Right renal cortex interstitium (tissue), 3 donors: ENCODE measurements at places on chromosomes 13 and 19.

GRCh38 chr13:57644106-57644505 lies 12.6 kb downstream of the PCDH17 start:
- DNase-seq = no peak

DNA sequence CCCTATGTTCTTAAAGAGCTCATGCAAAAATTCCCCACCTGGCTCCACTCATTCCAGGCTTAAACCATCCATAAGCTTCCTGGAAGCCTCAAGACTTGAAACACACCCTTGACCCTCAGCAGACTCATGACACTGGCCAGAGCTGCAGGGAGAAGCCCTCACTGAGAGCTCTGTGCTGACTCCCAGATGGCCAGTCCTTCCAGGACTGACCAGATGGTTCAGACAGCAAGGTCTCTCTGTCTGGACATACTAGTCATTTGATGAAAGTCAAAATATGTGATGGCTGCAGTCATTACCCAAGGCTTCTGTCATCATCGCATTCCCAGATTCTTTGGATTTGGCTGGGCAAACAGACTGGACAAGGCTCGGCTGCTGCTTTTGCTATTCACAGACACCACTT lies 397.4 kb downstream of the FOXO1 start:
- DNase-seq = no peak

GRCh38 chr13:20206065-20206697 lies 13.4 kb upstream of the GJB2 start:
- DNase-seq = no peak

- DNase-seq = no peak
Observed at GRCh38 chr19:2574971-2575630, 99.2 kb downstream of the GADD45B start.

- DNase-seq = no peak
Observed at GRCh38 chr13:98947925-98948324, 29.9 kb downstream of the DOCK9 start.

DNA sequence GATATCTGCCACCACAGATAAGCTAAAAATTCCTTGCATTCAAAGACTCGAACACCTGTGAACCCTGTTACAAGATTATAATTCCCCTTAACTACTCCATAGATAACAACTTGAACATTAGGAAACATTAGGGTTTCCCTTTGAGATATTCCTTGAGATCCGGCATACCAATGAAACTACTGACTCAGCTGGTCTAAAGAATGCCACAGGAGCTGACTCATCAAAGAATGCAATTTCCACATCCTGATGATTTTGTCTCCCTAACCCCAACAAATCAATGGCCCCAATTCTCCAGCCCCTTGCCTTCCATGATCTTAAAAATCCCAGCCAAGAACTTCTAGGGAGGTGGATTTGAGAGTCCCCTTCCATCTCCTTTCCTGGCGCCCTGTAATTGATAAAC lies 35.6 kb upstream of the ZNF599 start:
- DNase-seq = no peak

DNA sequence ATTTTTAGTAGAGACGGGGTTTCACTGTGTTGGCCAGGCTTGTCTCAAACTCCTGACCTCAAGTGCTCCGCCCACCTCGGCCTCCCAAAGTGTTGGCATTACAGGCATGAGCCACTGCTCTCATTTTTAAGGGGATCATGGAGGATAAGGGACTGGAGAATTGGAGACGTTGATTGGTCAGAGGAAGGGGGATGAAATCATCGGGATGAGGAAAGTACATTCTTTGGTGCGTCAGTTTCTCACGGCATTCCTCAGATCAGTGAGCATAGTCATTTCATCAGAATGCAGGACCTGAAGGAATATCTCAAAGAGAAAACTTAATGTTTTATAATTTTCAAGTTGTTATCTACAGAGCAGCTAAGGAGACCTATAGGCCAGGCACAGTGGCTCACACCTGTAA lies 14.0 kb downstream of the ZNF114 start:
- DNase-seq = no peak

DNA sequence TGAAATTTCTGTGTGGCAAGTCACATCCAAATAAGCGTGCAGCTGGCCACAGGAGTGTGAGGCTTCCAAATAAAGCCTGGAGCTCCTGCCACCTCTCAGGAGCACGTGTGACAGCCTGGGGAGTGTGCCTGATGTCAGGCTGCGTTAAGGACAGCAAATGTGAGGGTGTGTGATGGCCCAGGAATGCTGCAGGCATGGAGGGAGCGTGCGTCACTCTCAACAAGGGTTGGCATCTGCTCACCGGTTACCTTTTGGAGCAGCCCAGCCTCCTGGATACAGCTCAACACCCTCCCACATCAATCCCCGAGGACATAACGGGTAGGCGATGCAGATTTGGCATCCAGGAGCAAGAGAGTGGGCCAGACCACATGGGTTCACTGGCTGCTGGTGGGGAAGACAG lies 19.0 kb downstream of the NUMBL start:
- DNase-seq = no peak

- DNase-seq = no peak
Observed at GRCh38 chr19:2236064-2236313, 140 bp downstream of the PLEKHJ1 start.

DNA sequence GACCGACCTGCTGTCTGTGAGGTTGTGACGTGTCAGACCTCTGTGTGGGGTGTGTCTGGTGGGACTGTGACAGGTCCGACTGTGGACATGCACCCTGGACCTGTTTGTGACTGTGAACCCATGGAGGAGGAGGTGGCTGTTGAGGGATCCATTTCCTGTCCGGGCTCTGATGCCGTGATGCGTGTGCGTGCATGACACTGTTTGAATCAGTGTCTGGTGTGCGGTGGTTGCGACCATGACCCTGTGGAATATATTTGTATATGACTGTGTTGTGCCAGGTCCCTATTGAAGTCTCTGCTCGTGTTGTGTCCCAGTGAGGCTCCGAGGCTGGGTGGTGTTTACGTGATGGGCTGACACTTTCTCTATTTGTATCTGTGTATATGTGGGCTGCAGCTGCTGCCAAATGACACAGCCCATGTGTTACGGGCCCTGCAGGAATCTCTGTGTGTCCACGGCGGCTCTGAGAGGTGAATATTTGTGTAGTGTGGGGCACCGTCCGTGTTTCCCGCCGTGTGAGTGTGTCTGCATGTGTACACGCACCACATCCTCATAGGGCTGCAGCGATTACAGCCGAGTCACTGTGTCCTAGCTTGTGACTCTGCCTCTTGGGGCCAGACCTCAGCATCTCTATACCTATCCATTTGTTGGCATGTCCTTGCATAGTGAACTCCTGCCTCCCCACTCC lies 18.3 kb downstream of the CCDC97 start:
- DNase-seq = no peak

DNA sequence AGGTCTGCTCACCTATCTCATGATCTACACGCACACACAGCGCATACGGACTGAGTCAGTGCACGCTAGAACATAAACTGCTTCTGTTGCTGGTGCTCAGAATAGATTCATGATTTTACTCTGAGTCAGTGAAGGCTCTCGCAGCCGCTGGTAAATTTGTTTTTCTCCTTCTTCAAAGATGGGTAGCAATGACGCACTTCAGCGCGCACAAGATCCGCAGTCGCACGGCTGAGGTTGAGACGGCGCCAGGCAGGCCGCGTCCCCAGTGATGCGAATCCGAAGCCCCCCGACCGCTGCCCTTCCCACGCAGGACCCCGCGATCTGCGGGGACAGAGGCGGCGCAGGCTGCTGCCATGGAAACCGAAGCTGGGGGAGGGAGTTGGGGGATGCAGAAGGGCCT lies 103.7 kb upstream of the USP29 start:
- DNase-seq = no peak

- no peak for DNase-seq
Observed at GRCh38 chr13:43782686-43783085, 4.1 kb downstream of the ENOX1 start.

DNA sequence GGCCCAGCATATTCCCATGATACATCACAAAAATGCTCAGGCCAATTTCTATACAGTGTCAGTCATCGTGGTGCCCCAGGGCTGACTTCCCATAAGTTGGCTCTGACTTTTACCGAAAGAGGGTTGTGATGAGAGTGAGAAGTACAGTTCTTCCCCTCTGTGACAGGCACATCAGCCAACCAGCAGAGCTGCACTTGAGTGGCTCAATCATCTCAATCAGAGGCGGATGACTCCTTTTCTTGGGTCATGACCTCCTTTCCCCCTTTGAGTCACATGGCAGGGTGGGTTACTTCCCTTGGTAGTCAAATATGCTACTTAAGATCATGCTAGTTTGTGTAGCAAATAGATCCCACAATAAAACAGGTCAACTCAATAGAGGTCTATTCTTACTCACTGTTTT lies 6.9 kb upstream of the AMER2 start:
- DNase-seq = no peak
